ENCODE measurements at places on chromosomes 12 and 14.
A peak's percentile ranks its signal among the peaks of the same experiment; 100 is the strongest.

- no peak for DNase-seq
Measured at GRCh38 chr14:27881646-27882045, 884.9 kb upstream of the FOXG1 start.

DNA sequence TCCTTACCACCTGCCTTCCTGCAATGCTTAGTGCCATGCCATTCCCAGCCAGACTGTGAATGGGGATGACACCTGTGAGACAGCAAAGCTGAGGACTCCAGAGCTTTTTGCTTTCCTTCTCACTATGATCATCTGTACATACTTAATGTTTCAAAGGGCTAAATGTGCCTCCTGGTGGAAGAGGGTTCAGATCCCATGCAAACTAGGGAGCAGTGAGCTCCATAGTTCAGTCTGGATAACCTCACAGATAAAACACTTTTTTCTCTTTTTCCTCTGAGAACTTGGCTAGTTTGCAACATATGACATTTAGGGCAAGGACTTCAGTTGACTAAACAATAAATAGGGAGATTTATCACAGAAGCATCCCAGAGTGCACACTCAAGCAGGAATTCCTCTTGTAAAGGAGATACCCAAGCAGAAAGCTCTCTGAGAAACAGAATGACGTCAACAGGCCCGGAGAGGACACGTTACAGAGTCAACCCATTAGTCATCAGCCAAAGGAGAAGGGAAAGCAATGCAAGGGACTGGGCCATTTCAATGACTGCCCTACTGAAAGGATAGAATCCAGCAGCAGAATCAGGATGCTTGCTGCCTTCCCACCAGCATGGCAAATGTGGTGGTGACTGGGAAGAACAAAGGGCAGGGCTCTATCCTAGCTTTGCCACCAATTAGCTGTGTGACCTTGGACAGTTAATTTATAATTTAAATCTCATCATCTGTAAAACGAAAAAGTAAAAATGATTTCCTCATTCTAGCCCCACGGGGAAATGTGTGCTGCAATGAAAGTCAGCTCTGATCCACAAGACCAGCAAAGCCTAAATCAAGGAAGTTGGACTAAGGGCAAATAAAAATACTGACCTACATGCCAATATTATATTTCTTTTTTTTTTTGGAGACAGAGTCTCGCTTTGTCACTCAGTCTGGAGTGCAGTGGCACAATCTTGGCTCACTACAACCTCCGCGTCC lies 80.8 kb upstream of the ACTN1 start:
- DNase-seq, result no peak

- DNase-seq, result no peak
Measured at GRCh38 chr12:72989458-72989947, 717.3 kb downstream of the TRHDE start.

GRCh38 chr12:54286042-54287030 lies 5.8 kb downstream of the HNRNPA1 start:
- no peak for DNase-seq

- peak; percentile 15 for DNase-seq
Measured at GRCh38 chr12:42125388-42125767, 19.3 kb downstream of the GXYLT1 start.

GRCh38 chr12:107320929-107321631 lies 227.7 kb upstream of the CRY1 start:
- peak; percentile 30 for DNase-seq

DNA sequence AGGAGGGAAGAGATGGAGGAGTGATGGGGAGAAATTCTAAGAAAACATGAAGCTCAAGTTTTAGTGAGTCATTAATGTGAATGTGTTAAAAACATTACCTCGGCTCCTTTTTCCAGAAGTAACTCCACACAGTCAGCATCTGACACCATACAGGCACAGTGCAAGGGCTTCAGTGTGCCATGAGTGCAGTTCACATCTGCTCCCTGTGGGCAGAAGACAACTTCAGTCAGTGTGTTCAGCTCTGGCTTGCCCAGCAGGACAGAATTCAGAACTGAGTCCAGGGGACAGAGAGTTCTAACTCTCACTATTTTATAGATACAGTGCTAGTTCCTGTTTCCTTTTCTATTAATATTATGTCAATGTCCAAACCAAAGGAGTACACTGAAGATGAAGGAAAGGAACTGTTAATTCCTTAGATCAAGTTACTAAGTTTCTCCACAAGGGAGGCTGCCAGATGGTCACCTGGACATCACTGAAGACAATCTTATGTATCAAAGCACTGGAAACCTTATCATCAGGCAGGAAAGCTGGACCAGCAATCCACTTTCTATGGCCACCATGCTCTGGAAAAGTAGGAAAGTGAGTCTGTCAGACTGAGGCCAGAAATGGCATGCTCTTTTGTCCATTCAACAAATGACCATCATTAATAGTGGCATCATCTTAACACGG lies 6.1 kb downstream of the ASB8 start:
- no peak for DNase-seq

DNA sequence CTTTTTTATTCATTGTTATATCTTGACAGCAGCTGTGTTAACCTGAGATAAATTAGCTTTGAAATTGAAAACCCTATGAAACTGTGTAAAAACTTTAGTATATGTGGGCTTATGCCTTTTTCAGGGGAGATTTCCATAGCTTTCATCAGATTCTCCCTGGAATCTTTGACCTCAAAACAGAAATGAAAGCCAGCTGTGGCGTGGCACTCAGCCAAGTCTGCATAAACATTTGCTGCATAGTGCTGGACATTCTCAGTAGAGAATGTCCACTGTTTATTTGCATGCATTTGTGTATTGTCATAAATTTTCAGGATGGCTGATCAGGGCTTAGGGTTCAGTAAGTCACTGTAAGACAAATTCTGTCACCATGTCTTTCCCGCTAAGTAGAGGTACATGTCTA lies 115.3 kb upstream of the NAP1L1 start:
- peak; percentile 33 for DNase-seq

GRCh38 chr14:37599507-37600368 lies 4.3 kb downstream of the TTC6 start:
- peak; percentile 86 for DNase-seq

DNA sequence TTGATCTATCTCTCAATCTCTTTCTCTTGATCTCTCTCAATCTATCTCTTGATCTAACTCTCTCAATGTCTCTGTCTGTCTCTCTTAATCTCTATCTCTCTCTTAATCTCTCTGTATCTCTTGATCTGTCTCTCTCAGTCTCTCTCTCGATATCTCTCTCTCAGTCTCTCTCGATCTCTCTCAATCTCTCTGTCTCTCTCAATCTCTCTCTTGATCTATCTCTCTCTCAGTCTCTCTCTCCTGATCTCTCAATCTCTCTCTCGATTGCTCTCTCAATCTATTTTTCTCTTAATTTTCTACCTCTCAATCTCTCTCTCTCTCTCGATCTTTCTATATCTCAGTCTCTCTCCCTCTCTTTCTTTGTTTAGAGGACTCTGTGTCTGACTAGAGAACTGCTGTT lies 126.7 kb downstream of the BCL11B start:
- no peak for DNase-seq

DNA sequence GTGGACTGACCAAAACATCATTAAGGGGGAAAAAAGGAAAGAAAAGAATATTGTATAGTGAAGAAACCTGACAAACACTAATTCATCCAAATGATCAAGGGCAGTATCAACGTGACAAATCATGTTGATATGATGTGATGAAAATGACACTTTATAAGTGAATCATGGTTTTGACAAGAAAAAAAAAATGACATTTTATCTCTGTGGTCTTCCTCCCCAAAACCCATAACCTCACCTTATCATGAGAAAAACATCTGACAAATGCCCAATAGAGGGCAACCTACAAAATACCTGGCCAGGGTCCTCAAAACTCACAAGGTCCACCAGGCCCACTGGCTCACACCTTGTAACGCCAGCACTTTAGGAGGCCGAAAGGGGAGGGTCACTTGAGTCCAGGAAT lies 13.8 kb downstream of the TMED10 start:
- DNase-seq, result no peak

- no peak for DNase-seq
Measured at GRCh38 chr12:23950210-23950774, 822 bp upstream of the SOX5 start.

DNA sequence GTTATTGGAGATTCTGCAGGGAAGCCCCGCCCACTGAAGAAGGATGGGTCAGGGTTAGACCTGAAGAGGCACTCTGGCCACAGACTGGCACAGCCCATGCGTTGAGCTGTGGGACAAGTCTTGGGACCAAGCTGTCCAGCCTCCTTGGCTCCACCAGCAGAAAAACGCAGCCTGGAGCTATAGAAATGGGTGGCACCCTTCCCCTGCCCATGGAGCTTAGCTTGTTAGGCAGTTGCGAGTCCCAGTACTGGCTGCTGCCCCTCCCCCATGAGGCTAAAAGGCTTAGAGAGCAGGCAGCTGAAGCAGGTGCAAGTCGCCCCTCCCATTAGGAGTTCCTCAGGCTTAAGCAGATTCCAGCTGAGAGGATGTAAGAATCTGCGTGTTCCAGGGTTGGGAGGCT lies 1124.0 kb upstream of the TMEM132C start:
- DNase-seq, result peak; percentile 89

DNA sequence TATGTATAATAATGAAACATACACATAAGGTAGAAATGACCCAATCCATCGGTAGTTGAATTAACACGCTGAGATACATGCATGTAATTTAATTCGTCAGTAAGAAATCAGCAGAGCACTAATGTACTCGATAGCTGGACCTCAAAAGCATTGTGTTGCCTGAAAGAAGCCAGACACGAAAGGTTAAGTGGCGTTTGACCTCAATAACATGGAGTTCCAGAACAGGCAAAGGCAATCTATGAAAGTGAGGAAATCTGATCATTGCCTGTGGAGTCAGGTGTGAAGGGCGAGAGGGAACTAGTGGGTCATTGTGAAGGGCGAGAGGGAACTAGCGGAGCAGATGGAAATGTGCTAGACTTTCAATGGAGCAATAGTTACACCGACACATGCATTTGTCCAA lies 970.4 kb upstream of the TMEM132C start:
- no peak for DNase-seq

DNA sequence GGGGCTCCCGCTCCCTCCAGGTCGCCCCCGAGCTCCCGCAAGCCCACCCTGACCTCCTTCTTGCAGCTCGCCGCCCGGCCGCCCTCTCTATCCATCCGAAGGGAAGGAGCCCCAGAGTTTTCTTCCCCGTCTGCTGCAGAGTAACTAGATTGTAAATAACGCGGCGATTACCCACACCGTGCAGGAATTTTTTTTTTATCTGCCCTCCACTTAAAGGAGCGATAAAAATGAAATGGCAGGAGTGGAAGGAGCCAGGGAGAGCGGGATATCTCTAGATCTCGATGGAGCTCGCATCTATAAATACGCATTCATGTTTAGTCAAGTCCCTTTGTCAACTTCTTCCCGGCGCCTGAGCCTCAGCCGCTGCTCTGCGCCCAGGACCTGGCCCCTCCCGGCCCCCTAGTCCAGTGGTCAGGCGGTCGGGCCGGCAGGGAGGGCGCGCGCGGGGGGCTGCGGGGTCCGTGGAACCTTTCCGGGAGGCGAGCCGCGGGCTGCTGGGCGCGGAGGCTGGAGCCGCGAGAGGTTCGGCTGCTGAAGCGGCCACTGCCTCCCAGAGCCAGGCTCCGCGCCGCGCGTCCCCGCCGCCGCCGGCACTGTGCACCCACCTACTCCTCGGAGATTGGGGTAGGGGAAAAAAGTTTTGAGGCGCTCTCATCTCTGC lies 386.0 kb downstream of the BCAT1 start:
- DNase-seq, result peak; percentile 77

- DNase-seq, result peak; percentile 57
Measured at GRCh38 chr12:51951843-51952722, 584 bp downstream of the ACVR1B start.

- DNase-seq, result no peak
Measured at GRCh38 chr14:53842938-53843337, 113.7 kb downstream of the BMP4 start.

- no peak for DNase-seq
Measured at GRCh38 chr14:70100071-70100470, 88.7 kb downstream of the SLC8A3 start.

DNA sequence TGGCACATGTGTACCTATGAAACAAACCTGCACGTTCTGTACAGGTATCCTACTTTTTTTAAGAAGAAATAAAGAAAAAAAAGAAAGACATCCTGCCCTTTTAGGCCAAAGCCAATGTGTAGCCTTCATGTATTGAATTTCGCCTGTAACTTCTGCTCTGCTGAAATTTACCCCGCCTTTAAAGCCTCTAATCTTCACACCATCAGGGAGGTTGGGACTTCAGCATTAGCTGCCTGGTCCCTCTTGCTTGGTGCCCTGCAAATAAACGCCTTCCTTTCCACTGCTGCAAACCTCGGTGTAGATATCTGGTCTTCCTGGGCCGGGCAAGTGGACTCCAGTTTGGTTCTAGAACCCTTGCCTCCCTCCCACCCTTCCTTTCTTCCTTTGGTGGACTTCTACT lies 2.6 kb upstream of the KRT71 start:
- no peak for DNase-seq

DNA sequence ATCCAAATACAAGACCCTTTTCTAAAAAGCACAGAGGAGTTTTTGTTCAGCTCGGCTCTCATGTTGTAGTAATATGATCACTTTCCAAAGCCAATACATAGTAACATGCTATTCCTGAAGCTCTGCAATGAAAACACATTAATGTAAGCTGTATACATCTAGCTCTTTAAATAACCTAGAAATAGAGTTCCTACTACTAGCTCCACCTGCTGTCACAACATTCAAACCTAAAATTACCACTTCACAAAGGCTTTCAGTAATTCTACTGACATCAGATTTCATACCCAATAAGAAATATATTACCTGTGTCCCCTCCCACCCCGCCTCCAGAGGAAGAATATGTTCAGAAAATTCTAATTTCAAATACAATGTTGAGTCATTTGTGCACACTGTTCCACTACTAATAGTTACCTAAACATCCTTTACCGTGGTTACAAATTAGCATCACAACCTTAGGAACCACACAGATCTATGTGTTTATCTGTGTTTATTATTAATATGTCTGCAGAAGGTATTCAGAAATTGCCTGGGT lies 17.8 kb downstream of the EFCAB11 start:
- DNase-seq, result peak; percentile 19

- no peak for DNase-seq
Measured at GRCh38 chr14:20177433-20177974, 13.2 kb upstream of the OR11G2 start.

GRCh38 chr14:30440961-30441360 lies 118.0 kb upstream of the G2E3 start:
- DNase-seq, result no peak

GRCh38 chr14:55220230-55220629 lies 28.8 kb upstream of the DLGAP5 start:
- DNase-seq, result no peak

GRCh38 chr12:1383758-1384157 lies 210.6 kb downstream of the FBXL14 start:
- no peak for DNase-seq

GRCh38 chr12:76746516-76746915 lies 17.4 kb upstream of the ZDHHC17 start:
- no peak for DNase-seq

DNA sequence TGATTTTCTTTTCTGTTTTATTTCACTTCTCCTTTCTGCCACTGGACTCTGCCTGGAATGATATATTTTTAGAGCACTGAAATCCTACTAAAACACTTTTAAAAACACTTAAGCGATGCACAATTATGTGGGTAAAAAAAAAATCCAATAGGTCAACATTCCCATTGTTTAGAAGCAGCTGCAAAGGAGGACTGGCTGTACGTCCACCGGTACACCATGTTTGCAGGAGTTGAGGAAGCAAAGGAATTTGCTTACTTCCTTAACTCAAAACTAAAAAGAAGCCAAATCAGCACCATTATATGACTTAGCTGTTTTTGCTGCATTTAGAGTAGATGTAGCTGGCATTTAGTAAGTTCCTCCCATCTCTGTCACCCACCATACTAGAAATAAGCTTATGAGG lies 186.8 kb upstream of the TMTC1 start:
- no peak for DNase-seq

- no peak for DNase-seq
Measured at GRCh38 chr12:101732318-101732717, 6.9 kb downstream of the SYCP3 start.

GRCh38 chr14:38110258-38110657 lies 97.4 kb upstream of the SSTR1 start:
- no peak for DNase-seq
